Ovary (tissue), 10 donors: ENCODE measurements at places on chromosomes 2 and 18. TPM values are rescaled to one million over a fixed set of nuclear protein-coding genes. Genes with fewer than 3 reads are reported as not detected.

TYMS gene
- total RNA-seq, result 5.2 TPM

- no peak overlapping the region for H3K27ac ChIP-seq
- H3K27me3 ChIP-seq, result no peaks in the 10 kb centered on the region
- no peak overlapping the region for H3K4me3 ChIP-seq
- H3K4me1 ChIP-seq, result no peaks in the 10 kb centered on the region
Observed at GRCh38 chr18:63005306-63005705, 290.0 kb downstream of the PHLPP1 start.

- H3K4me1 ChIP-seq, result no peaks in the 10 kb centered on the region
- no peak overlapping the region for H3K4me3 ChIP-seq
- H3K36me3 ChIP-seq, result no peaks in the 10 kb centered on the region
- no peak overlapping the region for H3K27ac ChIP-seq
- H3K27me3 ChIP-seq, result no peaks in the 10 kb centered on the region
Observed at GRCh38 chr2:222804351-222804750, 56.5 kb upstream of the ACSL3 start.

DNA sequence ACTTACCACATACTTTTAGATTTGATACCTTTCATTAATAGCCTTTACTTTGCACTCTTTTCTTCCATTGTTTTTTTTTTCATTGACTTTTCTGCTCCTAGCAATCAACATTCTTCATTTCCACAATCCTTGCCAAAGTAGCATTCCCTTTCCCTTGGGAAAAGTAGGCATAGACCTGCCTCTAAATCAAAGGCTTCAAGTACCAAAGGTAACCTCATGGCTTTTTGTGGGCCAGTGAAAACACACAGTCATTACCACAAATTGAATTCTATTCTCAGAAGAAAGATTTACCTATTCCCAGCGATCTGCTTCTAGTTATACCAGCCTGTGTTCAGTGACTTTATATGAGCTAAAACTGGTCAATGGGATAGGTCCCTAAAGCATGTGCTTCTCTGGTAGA lies 109.2 kb downstream of the SOCS6 start:
- no peaks in the 10 kb centered on the region for H3K4me1 ChIP-seq
- no peak overlapping the region for H3K4me3 ChIP-seq
- no peak overlapping the region for H3K27ac ChIP-seq
- no peaks in the 10 kb centered on the region for H3K27me3 ChIP-seq
- no peak for DNase-seq

DNA sequence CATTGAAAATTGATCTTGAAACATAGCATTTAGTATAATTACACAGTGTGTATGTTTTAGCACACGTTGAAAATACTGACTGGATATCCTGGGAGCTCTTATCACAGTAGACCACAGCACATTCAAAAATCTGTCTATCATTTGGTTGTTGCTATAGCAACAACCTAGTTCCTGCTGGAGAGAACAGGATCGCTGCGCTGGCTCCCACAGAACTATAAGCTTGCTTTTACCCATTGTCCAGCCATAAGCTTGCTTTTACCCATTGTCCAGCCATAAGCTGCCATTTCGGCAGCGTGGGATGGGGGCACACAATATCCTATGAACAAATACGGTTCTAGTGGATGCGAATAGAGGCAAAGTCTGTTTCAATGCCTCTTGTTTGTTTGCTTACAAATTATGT lies 70.4 kb upstream of the ST6GAL2 start:
- H3K4me3 ChIP-seq, result no peak overlapping the region
- H3K4me1 ChIP-seq, result no peaks in the 10 kb centered on the region
- H3K36me3 ChIP-seq, result no peaks in the 10 kb centered on the region

GRCh38 chr2:105576440-105577241 lies 168.1 kb upstream of the NCK2 start:
- no peaks in the 10 kb centered on the region for H3K27me3 ChIP-seq
- DNase-seq, result peak; percentile 31
- peaks cover 5% of the 10 kb centered on the region for H3K4me1 ChIP-seq
- no peak overlapping the region for H3K27ac ChIP-seq

CFC1 gene
- 0.34 TPM for total RNA-seq

GRCh38 chr18:3455907-3456685 lies 6.1 kb downstream of the TGIF1 start:
- DNase-seq, result no peak
- no peak overlapping the region for H3K4me3 ChIP-seq
- peaks cover 3% of the 10 kb centered on the region for H3K4me1 ChIP-seq
- no peaks in the 10 kb centered on the region for H3K36me3 ChIP-seq

AMER3 gene
- not detected for total RNA-seq

GRCh38 chr2:189659734-189660133 lies 1.5 kb upstream of the ASNSD1 start:
- H3K4me3 ChIP-seq, result no peak overlapping the region
- no peak for DNase-seq
- H3K4me1 ChIP-seq, result peaks cover 10% of the 10 kb centered on the region
- no peaks in the 10 kb centered on the region for H3K27me3 ChIP-seq
- no peaks in the 10 kb centered on the region for H3K36me3 ChIP-seq

KRTCAP3 gene
- total RNA-seq, result 2.0 TPM

- H3K4me3 ChIP-seq, result no peak overlapping the region
- DNase-seq, result no peak
- H3K36me3 ChIP-seq, result no peaks in the 10 kb centered on the region
- no peak overlapping the region for H3K27ac ChIP-seq
- H3K27me3 ChIP-seq, result no peaks in the 10 kb centered on the region
- H3K4me1 ChIP-seq, result no peaks in the 10 kb centered on the region
Observed at GRCh38 chr2:222499226-222499625, 74.9 kb downstream of the SGPP2 start.
